ENCODE measurements at places on chromosomes 11 and 22. TPM values are rescaled to one million over a fixed set of nuclear protein-coding genes. Genes with fewer than 3 reads are reported as not detected.

Gene SMIM35
- not detected for total RNA-seq

Gene SYVN1
- 19.7 TPM for total RNA-seq

Gene CREBZF
- total RNA-seq = 26.3 TPM

Gene DBX1
- not detected for total RNA-seq

Gene PPP6R2
- total RNA-seq = 42.1 TPM

Gene RASL10A
- under 0.01 TPM for total RNA-seq

Gene OR8G5
- not detected for total RNA-seq

Gene SNX32
- 4.3 TPM for total RNA-seq

Gene MCM5
- total RNA-seq = 26.8 TPM

Gene MPZL3
- total RNA-seq = 0.12 TPM

Gene DMC1
- total RNA-seq = 1.1 TPM

Gene PDGFB
- total RNA-seq = 13.7 TPM

Gene CD6
- not detected for total RNA-seq

Gene CADM1
- 0.45 TPM for total RNA-seq

Gene HIC2
- total RNA-seq = 3.0 TPM

Gene ACCSL
- not detected for total RNA-seq

Gene MRPL23
- 62.9 TPM for total RNA-seq

Gene BLID
- total RNA-seq = 11.9 TPM

Gene CXCR5
- total RNA-seq = not detected

Gene OSM
- not detected for total RNA-seq

Gene OVCH2
- not detected for total RNA-seq

Gene SAAL1
- total RNA-seq = 23.3 TPM

Gene MPZL2
- total RNA-seq = 0.08 TPM

Gene C11orf91
- total RNA-seq = not detected

Gene OTUB1
- total RNA-seq = 63.1 TPM

Gene PARVA
- 24.9 TPM for total RNA-seq

Gene STX5
- 45.7 TPM for total RNA-seq

Gene LAYN
- total RNA-seq = 6.5 TPM
